ENCODE measurements at places on chromosomes 12 and 14.

- DNase-seq = no peak
These were observed 66.1 kb downstream of the DYRK2 start for GRCh38 chr12:67714648-67715047.

DNA sequence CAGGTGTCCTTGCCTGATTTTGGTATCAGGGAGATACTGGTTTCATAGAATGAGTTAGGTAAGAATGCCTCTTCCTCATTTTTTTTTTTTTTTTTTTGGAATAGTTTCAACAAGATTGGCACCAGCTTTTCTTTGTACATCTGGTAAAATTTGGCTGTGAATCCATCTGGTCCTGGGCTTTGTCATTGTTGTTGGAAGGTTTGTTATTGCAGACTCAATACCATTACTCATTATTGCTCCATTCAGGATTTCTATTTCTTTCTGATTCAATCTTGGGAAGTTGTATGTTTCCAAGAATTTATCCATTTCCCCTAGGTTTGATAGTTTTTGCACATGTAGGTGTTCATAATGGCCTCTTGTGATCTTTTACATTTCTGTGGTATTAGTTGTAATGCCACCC lies 126.0 kb upstream of the KITLG start:
- no peak for DNase-seq

GRCh38 chr14:29754134-29754533 lies 173.5 kb downstream of the PRKD1 start:
- DNase-seq = no peak

GRCh38 chr14:101877766-101878165 lies 86.6 kb upstream of the DYNC1H1 start:
- DNase-seq = no peak

DNA sequence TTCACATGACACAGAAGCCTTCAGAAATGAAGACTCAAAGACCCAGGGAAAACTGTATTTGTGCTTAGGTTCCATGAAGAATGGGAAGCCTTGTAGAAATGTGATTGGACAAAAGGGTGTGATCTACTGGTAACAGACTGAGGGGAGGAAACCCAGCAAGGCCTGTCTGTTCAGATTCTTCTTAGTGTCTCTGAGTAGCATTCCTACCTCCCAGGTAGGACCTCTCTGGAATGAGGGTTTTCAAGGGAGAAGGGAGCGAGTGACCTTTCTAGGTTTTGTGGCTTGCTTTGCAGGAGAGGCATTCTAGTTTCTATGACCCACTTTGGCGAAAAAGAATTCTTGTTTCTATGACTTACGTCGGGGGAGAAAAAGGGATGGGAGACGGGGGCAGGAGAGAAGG lies 401.7 kb downstream of the DPF3 start:
- no peak for DNase-seq

GRCh38 chr12:104133866-104134265 lies 4.1 kb downstream of the NFYB start:
- no peak for DNase-seq

- no peak for DNase-seq
These were observed 177.8 kb downstream of the KIF26A start for GRCh38 chr14:104316121-104316722.

DNA sequence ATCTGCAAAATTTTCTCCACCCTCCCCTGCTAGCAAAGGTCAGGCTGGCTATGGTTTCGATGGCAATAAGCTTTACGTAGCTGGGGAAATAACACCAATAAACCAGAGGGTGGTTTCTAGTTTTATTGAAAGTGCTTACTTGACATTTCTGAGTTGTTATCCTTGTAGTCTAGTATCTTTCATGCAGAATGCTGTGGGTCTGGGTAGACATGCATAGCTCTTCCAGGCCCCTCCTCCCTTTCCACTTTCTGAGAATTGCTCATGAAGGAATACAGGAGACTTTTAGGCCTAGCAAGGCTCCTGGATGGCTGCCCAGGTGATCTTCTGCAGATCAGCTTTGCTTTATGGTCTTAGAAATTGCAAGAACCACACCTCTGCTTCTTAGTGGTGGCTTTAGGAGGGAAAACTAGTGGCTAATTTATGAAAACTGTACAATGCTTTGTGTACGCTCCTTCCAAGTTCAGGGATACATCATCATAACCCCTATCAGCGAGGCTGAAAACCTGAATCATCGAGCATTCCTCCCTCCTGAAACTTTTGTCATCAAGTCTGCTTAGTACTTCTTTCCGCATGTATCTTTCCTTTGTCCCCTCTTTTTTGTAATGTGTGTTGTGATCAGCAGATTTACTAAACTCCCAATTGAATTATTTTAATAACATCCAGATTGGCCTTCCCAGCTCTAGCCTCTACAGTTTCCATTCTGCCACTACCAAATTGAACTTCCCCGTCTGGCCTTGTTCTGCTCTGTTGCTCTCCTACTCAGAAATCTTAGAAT lies 473.0 kb downstream of the RAD51B start:
- no peak for DNase-seq

- DNase-seq = peak; percentile 92
These were observed 10.3 kb upstream of the SERPINA3 start for GRCh38 chr14:94601884-94602391.

- no peak for DNase-seq
These were observed 11.5 kb downstream of the FOXA1 start for GRCh38 chr14:37583358-37584210.

Measured in astrocyte of the cerebellum (primary cell).